Forelimb muscle (tissue), 1 donor: ENCODE measurements at places on chromosomes 7 and 10. TPM values are rescaled to one million over a fixed set of nuclear protein-coding genes. Genes with fewer than 3 reads are reported as not detected.
A peak's percentile ranks its signal among the peaks of the same experiment; 100 is the strongest.

Gene HOXA3
- polyA plus RNA-seq, result 14.3 TPM

Gene NODAL
- polyA plus RNA-seq, result 0.46 TPM

Gene ASB15
- 5.6 TPM for polyA plus RNA-seq

Gene LSM5
- polyA plus RNA-seq, result 55.1 TPM

Gene AIFM2
- 2.8 TPM for polyA plus RNA-seq

- no peak for DNase-seq
These were observed 15.9 kb downstream of the CDHR3 start for GRCh38 chr7:105978974-105979373.

- DNase-seq, result no peak
These were observed 312.0 kb downstream of the RNLS start for GRCh38 chr10:88270871-88271713.

DNA sequence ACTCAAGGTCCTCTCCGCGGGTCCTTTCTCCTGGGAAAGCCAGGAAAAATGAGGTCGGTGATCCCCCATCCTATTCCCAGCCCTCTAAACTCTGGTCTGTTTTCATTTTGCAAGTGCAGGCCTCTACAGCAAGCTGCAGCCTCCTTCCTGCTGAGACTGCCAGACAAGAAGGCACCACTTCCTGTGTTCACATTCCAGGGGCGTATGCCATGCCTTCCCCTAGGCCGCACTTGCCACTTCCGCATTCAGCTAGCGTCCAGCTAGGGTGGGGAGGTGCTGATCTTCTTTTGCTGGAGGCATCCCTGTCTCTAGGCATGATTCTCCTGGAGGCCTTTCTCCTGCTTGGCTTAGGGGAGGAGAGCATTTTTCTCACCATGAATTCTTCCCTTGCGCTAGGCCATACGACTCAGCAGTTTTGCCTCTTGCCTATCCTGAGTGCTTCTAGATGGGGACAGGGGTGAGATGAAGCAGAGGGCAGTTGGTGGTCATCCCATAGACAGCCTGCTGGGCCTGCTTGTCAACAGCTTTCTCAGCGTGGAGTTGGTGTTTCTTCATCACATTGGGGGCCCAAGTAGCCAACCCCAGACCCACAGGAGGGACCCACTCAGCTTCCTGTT, 328.9 kb downstream of the RPS24 start:
- no peak for DNase-seq

DNA sequence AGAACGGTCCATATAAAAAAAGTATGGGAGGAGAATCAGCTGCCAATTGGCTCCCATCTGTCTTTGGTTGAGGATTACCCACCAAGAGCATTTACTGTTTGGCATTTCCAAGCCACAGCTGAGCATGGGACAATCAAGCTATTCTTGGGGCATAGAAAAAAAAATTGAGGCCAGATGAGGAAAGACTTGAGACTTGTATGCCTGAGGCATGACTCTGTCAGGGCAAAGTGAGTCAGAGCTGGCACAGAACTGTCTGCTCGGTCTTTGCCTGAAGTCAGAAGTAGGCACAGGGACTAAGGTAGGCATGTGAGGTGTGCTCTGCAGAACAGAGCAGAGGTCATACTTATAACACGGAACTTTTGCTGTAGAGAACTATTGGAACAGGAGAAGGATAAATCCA, 126.5 kb upstream of the CHRM2 start:
- no peak for DNase-seq

DNA sequence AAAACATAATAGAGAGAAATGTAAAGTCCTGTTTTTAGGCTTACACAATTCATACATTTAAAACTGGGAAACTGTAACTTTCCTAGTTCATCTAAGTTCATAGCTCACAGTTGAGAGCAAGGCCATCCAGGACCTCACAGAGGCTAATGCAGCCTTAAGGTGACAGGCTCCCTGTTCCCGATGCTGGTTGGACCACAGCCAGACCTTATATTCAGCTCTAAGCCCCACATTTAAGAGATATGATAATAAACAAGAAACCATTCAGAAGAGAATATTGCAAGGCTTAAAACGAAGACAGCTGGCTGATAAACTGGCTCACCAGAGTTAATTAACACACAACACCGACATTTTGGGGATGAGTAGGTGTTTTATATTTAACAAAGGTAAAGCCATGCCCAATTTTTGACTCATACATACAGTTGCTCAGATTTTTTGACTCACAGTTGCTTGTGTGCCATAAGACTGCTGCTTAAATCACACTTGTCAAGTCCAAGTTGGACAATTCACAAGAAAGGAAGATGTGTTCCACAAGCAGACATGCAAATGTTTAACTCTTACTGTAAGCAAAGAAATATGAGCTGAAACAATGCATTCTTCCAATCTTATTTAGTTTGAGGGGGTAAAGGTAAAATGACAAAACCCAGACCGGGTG, 41.1 kb upstream of the TMEM213 start:
- no peak for DNase-seq

DNA sequence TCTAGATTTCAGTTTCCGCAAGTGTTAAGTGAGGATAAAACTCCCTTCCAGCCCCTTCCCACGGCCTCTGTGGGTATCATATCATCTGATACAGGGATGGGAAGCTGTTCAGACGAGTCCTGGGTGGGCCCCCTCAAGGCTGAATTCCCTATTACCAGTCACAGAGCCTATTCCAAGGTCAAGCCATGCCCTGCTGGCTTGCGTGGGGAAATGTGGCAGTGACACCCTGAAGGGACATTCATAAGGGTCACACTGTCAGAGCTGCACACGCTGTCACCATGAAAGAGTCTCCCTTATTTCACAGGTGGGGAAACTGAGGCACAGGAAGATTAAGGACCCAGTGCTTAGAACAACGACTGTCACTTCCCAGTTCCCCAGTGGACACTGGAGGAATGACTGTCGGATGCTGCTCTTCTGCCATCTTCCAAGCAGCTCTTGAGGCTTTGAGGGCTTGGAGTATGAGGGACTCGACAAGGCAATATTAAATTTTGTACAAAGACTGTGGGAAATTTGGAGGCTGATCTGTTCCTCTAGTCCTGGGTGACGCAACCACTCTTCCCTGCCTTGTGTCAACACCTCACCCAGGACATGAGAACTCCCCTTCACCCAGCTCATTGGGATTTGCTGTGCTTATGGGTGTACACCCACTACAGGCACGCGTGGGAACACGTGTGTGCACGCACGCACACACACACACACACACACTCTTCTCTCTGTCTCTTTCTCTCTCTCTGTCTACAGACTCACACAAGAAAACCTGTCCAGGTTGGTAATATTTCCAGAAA, 386.0 kb downstream of the RPS24 start:
- no peak for DNase-seq

DNA sequence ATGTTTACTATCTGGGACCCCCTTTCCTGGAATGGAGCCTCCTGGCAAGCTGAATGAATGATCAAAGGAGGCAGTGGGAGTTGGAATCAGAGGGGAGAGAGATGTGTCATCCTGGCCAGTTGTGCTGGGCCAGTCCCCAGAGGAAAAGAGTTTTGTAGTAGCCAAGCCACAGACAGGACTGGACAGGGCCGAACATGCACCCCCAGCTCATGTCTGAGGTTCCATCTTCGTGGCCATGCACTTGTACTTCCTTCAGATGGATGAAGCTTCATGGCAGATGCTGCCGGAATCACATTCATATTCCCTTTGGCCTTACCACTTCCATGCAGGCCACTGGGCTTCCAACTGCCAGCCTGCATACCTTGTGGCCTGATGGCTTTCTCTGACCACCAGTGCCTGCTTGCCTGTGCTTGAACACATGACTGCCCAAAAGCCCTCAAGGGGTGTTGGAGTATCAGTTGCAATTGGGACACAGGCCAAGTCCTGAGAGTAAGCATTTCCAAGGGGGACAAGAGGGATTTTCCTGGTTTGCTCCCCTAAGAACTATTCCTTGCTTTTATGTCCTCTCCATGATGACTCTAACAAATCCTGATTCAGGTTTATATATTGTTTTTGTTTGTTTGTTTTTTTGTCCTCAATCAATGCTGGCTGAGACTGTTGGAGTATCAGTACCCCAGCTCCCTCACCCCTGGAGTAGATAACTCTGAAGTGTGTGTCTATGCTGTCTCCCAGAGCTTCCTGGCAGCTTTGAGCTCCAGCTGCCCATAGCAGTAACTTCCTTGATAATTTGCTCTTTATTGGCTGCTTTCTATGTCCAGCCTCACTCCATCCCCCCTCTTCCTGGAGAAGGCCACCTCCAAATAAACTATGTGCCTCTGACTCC, 63.6 kb downstream of the TMEM130 start:
- DNase-seq, result no peak

GRCh38 chr10:5902511-5903274, 12.7 kb downstream of the FBH1 start:
- DNase-seq, result no peak

DNA sequence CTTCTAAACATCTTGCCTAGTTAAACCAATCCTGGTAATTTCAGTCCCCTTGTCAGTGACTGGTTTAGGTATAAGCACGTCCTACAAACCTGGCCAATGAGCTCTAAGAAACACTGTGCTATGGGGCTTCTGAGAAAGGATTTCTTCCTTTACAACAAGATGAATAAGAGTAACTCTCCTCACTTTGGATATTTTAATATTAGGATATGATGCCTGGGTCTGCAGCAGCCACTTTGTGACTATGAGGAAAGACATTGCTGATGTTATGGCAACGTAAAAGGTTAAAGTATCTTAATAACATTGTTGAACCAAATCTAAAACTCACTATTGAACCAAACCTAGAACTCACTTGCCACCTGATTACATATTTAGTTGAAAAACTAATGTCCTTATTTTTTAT, 26.5 kb upstream of the EPC1 start:
- DNase-seq, result no peak

DNA sequence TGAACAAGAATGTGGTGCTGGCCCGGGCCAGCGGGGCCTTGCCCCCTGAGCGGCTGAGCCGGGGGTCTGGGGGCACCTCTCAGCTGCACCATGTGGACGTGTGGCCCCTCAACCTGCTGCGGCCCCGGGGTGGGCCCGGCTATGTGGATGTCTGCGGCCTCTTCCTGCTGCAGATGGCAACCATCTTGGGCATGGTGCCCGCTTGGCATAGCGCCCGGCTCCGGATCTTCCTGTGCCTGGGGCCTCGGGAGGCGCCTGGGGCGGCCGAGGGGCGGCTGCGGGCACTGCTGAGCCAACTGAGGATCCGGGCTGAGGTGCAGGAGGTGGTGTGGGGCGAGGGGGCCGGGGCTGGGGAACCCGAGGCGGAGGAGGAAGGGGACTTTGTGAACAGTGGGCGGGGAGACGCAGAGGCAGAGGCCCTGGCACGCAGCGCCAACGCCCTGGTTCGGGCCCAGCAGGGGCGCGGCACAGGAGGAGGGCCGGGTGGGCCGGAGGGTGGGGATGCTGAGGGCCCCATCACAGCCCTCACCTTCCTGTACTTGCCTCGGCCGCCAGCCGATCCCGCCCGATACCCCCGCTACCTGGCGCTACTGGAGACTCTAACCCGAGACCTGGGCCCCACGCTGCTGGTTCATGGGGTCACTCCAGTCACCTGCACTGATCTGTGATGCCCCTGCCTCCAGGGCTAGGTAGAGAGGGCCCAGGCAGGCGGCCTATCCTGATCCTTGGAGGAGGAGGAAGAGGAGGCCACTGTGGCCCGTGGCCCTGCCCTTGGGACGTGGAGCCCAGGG, 1.1 kb upstream of the TRIP6 start:
- DNase-seq, result no peak

- peak; percentile 44 for DNase-seq
These were observed 205.0 kb downstream of the TFEC start for GRCh38 chr7:115825456-115826115.

DNA sequence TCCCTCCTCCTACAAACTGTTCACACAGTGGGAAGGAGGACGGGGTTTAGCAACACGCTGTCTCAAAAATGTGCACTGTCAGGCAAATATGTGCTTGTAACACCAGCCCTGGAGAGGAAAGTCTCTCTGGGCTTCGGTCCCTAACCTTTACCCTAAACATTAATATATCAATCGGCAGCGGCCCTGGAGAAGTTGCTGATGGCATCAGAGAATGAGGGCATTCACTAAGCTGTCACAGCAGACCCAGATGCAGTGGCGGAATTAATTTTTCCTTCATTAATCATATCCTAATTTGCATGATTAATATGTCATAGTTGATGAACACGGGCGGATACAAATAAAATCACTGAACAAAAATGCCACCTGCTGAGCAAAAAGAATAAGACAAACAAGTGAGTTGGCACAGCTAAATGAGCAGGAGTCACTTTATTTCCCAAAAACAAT, 45.2 kb upstream of the INSIG1 start:
- DNase-seq, result no peak

DNA sequence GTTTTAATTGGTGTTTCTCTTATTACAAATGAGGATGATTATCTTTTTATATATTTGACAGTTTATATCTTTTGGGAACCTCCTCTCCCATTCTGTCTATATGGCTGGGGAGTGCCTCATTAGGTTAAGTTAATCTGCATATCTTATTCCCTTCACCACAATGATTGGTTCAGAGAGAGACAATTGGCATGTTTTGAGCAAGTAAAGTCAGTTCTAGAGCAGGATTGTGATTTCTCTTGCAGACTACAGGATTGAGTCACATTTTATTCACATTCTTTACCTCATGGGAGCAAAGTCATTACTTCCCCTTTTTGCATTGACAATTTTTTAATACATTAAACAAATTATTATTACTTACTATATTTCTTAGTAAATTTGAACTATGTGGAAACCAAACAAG, 345.6 kb downstream of the MDFIC start:
- DNase-seq, result no peak

GRCh38 chr10:122445469-122445868, 9.0 kb upstream of the ARMS2 start:
- no peak for DNase-seq

GRCh38 chr7:103766660-103767059, 222.8 kb downstream of the RELN start:
- no peak for DNase-seq

GRCh38 chr7:7653593-7654187, 13.1 kb downstream of the UMAD1 start:
- no peak for DNase-seq

- DNase-seq, result no peak
These were observed 41.7 kb downstream of the FAS start for GRCh38 chr10:89032141-89032891.

DNA sequence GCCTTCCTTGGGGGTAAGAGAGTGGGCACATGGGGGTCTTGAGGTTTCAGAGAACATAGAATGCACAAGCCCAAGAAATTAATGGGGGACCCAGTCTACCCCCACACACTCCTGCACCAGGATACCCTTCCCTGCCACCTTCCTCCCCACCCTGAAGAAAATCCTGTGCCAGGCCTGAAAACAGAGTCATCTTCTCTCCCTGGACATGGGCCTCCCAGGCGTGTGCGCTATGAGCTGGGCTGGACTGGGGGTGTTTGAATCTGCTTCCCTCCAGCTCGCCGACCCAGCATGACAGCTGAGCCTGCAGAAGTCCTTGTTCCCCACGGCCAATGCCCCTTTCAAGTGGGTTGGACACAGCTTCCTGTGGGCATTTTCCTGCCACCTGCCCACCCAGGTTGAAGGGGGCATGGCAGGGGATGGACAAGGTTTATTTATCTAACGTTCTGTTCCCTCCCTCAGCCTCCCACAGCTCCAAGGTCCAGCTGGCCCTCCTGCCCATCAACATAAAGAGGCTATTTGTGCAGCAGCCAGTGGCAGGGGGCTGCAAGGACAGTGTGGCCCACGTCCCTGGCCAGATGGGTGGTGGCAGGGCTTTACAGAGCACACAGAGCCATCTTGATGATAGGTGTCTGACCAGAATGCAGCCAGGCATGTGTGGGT, 141.0 kb downstream of the SH3PXD2A start:
- DNase-seq, result no peak
